ENCODE measurements at places on chromosomes 16 and 17.

GRCh38 chr17:38324772-38325171 is 19.0 kb downstream of the GPR179 start:
- DNase-seq, result no peak

DNA sequence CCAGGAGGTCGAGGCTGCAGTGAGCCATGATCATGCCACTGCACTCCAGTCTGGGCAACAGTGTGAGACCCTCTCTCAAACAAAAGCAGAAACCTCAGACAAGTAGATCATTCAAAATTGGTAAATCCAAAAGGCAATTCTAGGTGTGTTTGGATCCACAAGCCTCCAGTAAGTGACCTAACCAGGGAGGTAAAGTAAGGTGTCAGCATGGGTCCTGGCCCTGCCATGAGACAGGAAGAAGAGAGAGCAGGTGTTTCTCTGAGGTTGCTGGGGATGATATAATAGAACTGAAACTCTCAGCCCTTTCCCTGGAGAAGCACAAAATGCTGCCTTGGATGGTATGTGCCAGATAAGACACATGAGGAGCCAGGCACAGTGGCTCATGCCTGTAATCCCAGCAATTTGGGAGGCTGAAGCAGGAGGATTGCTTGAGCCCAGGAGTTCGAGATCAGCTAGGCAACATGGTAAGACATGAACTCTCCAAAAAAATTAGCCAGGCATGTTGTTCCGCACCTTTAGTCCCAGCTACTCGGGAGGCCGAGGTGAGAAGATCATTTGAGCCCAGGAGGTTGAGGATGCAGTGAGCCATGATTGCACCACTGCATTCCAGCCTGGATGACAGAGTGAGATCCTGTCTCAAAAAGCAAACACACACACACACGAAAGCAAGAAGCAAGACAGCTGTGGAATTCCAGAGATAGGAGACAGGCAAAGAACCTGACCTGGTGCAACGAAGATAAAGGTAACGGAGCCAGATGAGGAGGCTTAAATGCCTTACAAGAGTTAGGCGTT is 6.5 kb downstream of the TM4SF5 start:
- no peak for DNase-seq

GRCh38 chr17:38510421-38511149 is 82.3 kb downstream of the ARHGAP23 start:
- no peak for DNase-seq

- DNase-seq, result no peak
Observed at GRCh38 chr17:55852734-55853133, 101.9 kb downstream of the PCTP start.

DNA sequence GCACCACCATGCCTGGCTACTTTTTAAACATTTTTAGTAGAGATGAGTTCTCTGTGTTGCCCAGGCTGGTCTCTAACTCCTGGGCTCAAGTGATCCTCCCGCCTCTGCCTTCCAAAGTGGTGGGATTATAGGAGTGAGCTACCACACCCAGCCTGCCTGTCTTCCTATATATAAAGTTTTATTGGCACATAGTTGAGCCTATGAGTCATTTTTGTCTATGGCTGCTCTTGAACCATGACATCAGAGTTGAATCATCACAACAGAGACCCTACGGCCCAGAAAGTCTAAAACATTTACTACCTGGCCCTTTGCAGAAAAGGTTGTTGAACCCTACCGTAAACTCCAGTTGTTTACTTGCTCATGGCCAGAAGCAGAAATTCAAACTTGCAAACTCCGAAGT is 7.9 kb downstream of the SEPTIN12 start:
- no peak for DNase-seq

DNA sequence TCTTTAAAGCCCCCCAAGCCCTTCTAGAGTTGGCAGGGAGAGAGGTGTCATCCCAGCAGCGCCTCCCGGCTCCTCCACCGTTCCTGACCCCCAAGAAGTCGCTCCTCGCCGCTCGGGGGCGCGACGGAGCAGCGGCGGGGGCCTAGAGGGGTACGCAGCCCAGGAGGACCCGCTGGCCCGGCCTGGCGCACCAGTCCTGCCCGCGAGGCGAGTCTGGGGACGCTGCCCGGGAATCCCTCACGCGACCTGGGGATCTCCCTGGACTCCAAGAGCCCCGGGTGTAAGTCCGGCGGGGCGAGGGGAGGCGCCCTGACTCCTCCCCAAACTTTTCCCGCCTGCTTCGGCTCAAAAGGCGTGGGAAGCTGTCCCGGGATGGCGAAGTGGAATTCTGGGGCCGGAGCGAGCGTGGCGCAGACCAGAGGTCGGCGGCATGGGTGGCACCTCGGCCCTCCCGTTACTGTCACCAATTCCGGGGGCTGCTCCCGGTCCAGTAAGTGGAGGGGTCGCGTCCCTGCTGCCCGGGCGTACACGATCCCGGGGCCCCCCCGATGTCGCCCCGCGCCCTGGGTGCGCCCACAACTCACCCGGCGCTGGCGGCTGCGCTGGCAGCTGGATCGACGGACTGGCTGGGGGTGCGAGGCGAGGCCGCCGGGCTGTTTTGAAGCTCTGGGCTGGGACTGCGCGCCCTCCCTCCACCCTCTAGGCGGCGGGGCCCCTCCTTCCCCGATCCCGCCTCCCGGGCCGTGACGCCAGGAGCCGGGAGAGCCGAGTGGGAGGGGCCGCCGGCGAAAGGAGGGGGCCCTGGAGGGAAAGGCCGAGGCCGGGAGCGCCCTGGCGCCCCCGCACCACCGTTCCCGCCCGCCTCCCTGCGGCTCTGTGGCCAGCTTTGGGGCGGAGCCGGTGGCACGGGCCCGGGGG is at the start of gene EMP2:
EMP2 (minus strand) TSS at position 634 of the 918 bp plus-strand sequence. CDS start 32,981 bp downstream, outside the sequence.
- no peak for DNase-seq
